NCI-H1436 (cell line): ENCODE measurements at places on chromosomes 1 and 21.

DNA sequence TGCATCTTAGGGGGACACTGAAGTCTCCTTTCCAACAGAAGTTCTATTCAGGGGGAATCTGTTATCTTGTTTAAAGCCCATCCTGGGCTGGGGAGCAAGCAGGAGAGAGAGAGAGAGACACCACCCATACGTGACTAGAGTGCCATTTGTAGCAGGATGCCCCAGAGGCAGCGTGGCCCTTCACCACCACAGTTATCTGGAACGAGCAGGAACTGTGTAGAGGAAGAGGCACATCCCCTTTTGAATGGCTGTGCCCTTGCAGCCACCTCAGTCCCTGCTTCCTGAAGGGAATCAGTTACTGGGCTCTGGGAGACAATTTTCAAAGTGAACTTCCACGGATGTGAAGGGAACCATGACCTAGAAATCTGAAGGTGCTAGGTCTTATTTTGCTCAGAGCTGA, 19.4 kb upstream of the LAMTOR5 start:
- no peak for DNase-seq

DNA sequence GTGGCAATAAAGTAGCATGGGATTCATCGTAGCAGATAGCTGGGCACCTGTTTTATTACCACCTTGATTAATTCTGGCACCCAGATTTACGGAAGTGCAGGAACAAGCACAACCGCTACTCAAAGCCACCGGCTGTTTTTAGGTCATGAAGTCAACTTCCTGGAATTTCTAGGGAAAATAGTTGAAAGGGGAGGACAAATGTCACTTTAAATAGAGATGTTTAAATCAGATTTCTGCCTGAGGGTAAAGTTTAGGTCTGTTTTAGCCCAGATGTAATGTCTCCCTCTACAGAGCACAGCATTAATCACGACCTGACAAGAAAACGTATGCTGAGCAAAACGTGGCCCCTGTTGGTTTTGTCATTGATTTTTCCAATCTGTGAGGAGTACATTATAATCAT, 8.0 kb downstream of the ADGRL2 start:
- DNase-seq = no peak

DNA sequence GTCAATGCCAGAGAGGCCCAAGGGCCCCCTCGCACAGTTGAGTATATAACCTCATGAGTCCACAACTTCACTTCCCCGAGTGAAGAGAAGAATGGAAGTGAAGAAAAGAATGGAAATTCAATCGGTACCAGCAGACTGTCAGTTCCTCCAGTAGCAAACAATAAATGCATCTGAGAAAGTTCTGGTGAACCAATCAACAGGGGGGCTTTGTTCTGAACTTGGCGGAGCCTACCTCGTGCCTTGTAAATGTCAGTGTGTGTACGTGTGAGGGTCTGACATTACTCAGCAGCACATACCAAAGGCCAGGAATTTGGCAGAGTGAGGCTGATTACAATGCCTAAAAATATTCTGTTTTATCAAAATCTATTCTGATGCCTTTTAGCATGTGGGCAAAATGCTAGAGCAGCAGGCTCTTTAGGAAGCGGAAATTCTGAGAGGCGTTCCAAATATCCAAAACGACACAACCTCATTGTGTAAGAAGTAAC, 238.5 kb downstream of the LTN1 start:
- no peak for DNase-seq

GRCh38 chr1:205298191-205298994, 23.2 kb downstream of the NUAK2 start:
- DNase-seq = no peak

DNA sequence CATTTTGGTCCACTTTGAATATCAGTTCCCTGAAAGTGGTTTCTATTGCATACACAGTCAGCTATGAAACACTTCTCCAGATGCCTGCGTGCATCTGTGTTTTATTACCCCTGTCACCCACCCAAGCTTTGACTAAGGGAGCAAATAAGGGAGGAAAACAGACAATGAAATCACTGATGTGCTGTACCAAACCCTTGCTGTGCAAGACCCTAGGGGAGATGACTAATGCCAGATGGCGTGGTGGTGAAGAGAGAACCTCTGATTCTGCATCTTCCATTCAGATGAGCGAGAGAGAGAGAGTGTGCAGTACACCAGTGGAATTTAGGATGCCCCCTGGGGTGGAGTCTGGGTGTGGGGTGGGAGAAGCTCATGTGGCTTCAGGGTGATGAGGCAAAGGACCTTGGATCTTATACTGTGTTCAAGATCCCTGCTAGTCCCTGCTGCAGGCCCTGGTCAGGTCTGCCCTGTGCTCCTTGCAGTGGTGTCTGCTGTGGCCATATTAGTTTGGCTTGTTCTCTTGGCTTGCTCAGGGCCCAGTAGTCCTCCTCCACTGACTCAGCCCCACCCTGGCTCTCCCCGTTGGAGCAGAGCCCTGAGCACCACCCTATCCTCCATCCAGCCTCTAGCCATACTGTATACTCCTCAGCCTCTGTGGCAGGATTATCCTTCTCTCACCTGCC, 18.5 kb downstream of the CLCA1 start:
- no peak for DNase-seq

GRCh38 chr1:25051906-25052305, 121.8 kb upstream of the RUNX3 start:
- no peak for DNase-seq

GRCh38 chr1:198253668-198254067, 96.9 kb downstream of the NEK7 start:
- DNase-seq = no peak

DNA sequence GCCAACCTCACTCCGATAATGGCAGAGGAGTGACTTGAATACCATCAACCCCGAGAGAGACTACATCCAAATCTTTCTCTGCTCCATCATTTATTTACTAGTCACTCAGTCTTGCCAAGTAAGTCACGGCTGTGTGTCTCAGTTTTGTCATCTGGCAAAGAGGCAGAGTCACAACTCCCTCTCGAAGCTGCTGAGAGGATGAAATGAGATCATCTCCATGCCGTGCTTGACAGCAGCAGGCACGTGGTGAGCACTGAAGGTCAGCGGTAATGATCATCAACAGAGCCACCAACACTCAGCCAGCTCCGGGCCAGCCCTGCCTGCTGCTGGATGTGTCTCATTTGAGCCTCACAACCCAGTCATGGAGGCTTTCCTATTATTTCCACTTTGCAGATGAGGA, 19.9 kb downstream of the ALDH4A1 start:
- DNase-seq = no peak

DNA sequence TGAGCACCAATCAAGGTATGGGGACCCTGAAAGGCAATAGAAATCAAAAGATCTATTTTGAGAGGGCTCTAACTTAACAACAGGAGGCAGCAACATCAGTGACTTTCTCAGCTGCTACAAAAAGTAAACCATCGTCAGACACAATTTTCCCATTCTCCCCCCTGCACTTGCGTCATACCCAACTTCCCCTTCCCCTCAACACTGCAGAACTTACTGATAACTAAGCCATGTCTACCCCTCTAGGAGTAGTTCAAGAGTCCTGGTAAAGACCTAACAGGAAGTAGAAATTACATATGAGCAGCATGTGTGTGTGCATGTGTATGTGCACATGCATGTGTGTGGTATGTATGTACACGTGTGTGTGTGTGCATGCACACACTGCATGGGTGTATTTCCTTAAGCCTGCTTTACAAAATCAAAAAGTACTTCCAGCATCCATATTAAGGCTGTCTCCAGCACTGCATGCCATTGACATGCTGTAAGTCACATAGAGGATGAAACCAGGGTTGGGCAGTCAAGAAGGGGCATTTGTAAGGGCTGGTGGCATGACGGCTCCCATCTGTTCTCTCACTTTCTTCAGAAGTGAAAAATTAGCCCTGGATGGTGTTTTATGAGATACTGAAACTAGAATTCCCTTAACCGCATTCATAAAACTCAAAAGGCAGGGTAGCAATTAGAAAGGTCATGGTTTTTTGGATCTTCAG, 460.1 kb upstream of the RUNX1 start:
- DNase-seq = no peak

DNA sequence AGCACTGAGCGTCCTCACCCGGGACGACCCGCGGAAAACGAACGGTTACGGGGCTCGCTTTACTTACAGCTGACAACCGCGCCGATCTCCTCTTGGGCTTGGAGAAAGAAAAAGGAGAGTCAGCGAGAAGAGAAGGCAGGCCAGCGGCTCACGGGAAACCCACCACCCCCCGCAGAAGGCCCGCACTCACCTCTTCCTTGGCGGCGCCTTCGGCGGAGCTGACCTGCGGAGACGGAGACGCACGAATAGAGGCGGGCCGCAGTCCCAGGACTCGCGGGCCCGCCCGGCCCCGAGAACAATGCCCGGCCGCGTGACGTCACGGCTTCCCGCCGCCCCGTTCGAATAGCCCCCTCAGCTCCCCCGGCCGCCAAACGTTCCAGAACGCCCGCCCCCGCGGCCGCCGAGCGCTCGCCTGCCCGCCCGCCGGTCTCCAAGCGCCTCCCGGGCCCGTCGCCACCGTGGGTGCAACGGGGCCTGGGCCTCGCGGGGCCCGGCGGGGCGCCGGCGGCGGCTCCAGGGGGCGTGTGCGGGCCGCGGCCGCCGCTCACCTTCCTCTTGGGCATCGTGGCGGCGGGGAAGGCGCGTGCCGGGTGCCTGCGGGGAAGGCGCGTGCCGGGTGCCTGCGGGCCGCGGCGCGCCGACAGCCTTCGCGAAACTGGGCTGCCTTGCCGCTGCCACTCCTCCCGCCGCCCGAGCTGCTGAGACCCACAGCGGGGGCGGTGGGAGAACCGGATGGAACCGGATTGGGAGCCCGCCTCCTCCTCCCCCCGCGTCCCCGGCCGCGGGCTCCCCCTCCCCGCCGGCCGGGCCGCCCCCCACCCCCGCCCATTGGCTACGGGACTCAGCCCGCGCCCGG, at the start of gene HMGN1:
TSS of gene HMGN1 (minus strand) at position 734 of the 856 bp plus-strand sequence. CDS start at position 563, 171 bp downstream.
- DNase-seq = peak; percentile 96

GRCh38 chr1:32071758-32072621, 749 bp upstream of the TMEM39B start:
- DNase-seq = no peak

DNA sequence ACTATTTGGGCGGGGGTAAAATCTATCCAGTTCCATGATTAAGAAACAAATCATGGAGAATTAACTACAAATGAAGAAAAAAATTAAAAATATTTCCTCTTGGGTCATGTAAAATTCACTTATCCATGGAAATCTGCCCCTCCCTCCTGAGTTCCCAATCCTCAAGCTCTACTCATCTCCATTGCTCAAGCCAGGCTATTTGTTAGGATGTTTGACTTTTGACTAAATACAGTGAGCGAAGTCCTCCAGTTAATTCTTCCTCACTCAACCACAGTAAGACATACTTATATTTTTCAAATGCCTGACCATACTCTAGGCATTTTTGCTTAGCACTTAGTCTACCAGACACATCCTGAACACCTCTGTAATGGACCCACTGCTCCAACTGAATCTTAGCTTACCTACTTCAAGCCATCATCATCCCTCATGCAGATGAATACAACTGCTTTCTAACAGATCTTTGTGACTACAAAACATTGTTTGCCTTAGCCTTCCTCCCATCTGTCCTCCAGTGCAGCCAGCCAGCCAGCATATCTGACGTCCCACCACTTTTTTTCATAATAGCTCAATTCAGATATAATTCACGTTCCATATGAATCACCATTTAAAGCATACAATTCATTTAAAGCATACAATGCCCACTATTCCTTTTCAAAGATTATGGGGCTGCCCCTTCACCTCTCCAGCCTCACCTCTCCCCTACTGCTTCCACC, 154.2 kb downstream of the RERE start:
- DNase-seq = no peak

GRCh38 chr1:108880850-108881249, 4.1 kb downstream of the GPSM2 start:
- no peak for DNase-seq

- no peak for DNase-seq
These were observed 120.3 kb downstream of the PTPRU start for GRCh38 chr1:29356663-29357062.

DNA sequence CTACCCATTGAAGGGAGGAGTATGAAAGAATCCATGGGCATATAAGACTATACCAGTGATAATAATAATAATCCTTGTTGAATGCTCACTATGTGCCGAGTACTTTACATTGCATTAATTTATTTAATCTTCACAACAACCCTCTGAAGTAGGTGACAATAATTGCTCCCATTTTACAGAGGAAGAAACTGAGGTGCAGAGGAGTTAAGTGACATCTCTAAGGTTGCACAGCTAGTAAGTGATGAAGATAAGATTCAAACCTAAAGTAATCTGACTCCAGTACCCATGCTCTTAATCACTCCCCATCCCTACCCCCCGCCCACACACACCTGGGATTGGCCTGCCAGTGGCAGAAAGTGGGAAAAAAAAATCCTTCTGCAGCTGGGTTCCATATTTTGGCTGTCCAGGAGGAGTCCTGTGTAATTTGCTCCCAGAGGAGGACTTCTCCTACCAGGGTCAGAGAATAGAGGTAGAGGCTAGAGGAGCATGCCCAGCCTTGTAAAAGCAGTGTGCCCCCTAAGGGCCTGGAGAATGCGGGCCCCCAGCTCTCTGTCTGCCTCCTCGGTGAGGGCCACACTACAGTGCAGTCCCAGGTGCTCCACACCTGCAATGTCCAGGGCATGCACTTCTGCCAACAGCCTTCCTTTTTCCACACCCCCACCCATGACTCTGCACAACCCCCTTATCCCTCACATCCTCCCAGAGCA, 57.8 kb downstream of the TMEM53 start:
- no peak for DNase-seq

- DNase-seq = no peak
These were observed 55.6 kb downstream of the COQ8A start for GRCh38 chr1:226995365-226996332.

- no peak for DNase-seq
These were observed at the start of gene PGLYRP4 for GRCh38 chr1:153348511-153349362. TSS of gene PGLYRP4 (minus strand) at chr1:153348841. CDS start at chr1:153347932, 909 bp downstream.

DNA sequence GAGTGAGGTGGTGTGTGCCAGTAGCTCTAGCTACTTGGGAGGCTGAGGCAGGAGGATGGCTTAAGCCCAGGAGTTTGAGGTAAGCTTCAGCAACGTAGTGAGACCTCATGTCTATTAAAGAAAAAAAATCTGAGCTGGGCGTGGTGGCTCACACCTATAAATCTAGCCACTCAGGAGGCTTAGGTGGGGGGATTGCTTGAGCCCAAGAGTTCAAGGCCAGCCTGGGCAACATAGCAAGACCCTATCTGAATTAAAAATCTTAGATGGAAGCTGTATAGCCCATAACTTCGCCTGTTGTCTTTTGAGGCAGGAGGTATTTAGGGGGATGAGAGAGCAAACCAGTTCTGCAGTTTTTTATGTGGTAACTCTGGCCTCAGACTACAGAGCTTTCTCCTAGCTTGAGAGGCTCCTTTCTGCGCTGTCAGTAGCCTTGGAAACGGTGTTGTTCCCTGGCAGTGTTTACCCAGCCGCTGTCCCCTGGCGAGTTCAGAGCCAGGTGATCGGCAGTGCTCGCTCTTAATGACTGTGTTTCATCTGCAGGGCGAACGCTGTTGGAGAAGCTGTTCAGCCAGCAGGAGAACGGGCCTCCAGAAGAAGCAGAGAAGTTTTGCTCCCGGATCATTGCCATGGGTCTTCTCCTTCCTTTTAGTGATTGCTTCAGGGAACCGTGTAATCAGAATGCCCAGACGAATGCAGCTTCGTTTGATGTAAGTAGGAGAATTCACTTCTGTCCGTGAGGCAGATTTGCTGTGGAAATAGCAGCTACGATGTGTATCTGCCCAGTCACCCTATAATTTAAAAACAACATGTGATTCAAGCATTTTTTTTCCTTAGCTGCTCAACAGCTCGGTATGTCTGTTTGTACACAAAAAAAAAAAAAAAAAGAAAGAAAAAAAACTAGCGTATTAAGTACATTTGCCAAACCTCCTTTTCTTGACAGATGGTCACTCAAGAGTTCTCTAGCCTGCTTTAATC, 31.2 kb downstream of the FMN2 start:
- peak; percentile 89 for DNase-seq
